ENCODE measurements at places on chromosomes 4 and X. TPM values are rescaled to one million over a fixed set of nuclear protein-coding genes. Genes with fewer than 3 reads are reported as not detected.
A peak's percentile ranks its signal among the peaks of the same experiment; 100 is the strongest.

DNA sequence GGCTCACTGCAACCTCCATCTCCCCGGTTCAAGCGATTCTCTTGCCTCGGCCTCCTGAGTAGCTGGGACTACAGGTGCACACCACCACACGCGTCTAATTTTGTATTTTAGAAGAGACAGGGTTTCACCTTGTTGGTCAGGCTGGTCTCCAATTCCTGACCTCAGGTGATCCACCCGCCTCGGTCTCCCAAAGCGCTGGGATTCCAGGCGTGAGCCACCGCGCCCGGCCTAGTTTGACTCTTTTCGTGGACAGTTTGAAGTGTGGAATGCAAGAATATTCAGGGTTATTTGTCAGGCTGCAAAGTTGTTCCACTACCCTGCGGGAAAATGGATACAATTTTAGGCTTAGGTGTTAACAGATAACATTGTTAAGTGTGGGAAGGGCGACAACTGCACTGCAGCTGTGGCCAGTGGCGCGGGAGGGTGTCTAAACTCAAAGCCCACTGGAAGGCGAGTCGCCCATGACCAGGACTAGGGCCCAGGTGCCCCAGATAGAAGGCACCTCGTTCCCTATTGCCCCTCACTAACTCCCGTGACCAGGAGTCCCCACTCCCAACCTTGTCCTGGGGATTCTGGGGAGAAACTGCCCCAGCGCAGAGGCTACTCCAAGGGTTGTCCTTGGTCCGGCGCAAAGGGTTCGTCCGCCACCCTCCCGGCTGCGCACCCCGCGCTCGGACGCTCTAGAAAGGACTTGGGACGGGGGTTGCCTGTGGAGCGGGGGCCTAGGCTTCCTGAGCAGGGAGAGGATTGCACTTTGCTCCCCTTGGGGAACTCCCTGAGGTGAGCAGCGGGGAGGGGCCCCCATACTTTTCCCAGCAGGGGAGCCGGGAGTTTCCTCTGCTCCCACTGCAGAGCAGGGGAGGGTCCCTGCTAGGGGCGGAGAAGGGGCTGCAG lies 1.1 kb upstream of the CD99 start:
- no peak for DNase-seq

DNA sequence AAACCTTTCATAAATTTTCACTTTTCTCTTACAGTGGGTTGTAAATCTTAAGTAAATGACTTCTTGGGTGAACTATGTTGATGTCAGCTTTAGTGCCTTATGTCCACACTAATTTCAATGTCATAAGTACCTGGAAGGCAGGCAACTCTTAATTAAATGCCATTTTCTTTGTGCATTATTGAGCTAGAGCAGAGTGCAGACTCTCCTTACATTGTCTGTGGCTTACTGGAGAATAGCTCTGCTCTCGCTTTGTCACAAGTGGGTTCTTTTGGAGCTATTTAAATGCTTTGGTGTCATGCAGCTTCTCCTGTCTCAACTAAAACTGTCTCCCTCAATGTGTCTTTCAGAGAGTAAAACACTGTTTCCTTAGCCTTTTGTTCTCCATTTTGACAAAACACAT lies 411.6 kb downstream of the STIM2 start:
- no peak for DNase-seq

GRCh38 chr4:187480146-187481145 lies 515.1 kb upstream of the ZFP42 start:
- peak; percentile 76 for DNase-seq

DNA sequence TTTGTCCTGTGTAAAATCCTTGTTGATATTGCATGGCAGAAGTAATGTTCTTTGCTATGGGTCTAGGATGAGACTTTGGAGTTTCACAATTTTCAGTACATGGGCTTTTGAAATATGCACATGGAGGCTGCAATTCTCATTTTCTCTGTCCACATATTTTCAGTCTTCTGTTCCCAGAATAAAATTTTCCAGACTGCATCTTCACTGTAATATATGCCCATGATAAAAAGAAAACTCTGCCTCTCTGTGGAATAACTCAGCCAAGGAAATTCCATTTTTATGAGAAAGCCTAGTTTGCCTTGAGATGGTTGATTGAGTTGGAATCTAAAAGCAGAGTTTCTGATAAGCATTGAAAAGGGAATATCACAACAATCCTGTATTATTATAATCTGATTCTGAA lies 601.4 kb upstream of the AADAT start:
- no peak for DNase-seq

DNA sequence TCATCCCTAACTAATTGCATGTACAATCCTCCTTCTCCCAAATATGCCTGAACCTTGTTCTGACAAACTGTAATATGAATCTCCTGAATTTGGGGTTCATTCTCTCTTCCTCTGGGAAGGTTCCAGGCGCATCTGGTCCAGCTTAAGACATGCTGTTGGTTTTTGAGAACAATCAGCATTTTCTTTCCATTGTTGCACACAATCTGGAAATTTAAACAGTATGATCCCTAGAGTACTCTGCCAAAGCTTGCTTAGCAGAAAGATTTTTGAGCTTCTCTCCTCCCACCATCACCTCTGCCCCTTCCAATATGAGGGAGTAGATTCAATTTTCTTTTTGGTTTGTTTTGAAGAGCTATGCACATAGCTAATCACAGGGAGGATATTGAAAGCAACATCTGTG lies 50.1 kb downstream of the SRPX start:
- no peak for DNase-seq

GRCh38 chr4:161952382-161952781 lies 211.4 kb downstream of the FSTL5 start:
- DNase-seq: no peak

DNA sequence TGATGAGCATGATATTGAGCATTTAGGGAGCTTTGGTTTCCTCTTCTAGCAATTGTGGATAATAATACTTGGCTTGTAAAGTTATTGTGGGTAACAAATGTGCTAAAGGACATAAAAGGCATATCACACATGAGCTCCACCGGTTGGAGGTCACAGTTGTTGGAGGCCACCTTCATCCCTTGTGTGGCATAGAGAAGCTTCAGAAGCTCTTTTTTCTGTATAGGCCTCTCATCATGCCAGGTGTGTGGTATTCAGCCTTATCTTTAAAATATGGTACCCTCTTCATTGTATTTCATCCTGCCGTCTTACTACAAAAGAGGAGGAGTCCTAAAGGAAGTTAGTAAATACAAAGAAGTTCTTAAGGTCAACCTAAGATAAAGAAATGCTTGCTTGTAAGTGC lies 66.4 kb downstream of the HMGB2 start:
- DNase-seq: no peak

DNA sequence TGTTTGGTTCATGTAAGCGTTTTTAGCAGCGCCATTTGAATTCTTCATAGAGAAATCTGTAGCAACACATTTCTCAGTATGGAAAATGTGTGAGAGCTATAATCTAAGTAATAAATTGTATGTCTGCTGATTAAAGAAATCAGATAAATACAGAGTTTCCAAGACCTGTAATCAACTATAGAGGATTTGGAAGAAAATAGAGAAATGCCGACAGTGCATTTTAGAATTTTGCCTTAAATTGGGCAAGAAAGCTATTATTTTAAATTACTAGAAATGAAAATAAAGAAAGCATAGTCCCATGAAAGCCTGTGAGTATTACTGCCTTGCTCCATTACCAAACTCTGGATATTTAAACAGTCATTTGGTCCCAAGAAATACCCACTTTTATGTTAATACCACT lies 2.7 kb downstream of the RUFY3 start:
- DNase-seq: no peak

GRCh38 chr4:38360201-38360600 lies 303.8 kb upstream of the KLF3 start:
- DNase-seq: no peak

- no peak for DNase-seq
Observed at GRCh38 chr4:12679217-12679616, 804.9 kb downstream of the RAB28 start.

DNA sequence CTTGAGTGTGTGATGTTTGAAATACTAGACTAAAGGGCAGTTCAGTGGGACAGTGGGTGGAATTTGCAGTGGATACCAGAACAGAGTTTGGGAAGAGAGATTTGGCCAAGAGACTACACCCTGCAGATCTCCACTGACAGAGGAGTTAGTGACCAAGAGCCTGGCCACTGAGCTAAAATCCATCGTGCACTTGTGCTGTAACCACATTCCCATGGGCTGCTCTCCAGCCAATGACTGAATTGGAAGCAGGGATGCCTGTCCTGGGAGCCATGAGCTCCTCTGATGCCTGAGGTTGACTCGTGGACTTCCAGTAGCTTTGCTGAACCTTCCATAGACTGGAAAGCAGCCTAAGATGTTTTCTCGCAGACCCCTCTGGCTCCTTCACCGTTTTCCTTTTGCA lies 296.1 kb downstream of the TRIML1 start:
- no peak for DNase-seq

- no peak for DNase-seq
Observed at GRCh38 chrX:136259543-136259942, 8.3 kb upstream of the MAP7D3 start.

- DNase-seq: no peak
Observed at GRCh38 chrX:24173115-24173847, 23.8 kb downstream of the ZFX start.

GRCh38 chrX:1661048-1661921 lies 46.4 kb downstream of the ASMT start:
- DNase-seq: no peak

DNA sequence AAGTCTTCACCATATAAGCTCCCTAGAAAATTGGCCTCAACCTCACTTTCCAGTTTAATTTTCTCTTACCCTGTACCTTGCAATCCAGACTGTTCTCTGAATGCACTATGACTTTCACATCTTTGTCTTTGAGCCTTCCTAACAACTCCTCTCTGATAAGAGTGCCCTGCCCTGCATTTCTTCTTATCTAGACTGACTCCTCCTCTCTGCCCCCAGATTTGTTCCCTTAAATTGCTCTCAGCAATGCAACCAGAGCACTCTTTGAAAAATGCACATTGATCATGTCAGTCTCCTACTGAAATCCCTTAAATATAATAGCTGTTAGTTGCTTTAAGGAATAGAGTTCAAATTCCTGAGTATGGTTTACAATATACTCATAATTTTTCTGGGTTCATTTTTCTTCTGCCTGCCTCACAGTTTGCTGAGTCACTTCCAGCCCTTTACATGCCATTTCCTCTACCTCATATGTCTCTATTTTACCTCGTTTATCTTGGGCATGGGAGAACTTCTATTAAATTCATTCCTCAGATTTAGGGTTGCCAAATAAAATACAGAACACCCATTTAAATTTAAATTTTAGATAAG lies 582.7 kb upstream of the AADAT start:
- DNase-seq: no peak

GRCh38 chrX:23662853-23663252 lies 4.4 kb upstream of the PRDX4 start:
- no peak for DNase-seq

DNA sequence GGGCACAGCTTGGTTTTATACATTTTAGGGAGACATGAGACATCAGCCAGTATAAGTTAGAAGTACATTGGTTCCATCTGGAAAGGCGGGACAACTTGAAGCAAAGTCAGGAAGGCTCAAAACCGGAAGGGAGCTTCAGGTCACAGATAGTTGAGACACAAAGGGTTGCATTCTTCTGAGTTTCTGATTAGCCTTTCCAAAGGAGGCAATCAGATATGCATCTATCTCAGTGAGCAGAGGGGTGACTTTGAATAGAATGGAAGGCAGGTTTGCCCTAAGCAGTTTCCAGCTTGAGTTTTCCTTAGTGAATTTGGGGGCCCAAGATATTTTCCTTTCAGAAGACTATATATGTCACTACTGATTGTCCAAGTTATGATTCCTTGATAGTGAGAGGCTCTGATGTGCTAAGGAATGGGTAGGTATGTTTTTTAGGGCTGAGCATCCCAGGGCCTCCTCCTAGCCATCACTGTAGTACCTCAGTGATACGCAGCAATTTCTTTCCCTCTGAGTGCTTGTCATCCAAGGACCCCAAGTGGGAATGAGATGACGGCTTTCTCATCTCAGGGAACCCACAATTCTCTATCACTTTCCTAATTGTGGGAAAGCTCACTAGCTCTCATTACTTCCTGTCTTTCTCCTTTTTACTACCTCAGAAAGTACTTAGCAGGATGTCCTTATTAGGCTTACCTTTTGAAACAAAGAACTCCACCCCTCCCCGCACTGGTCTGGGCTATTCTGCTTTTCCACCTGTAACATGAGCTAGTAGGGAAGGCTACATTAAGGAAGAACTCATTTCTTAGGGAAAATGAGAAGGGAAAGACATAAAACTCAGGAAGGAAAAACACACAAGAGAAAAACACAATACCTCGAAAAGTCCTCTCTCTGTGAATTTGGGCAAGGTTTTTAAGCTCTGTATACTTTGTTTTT lies 632.7 kb downstream of the RAPGEF2 start:
- DNase-seq: no peak

DNA sequence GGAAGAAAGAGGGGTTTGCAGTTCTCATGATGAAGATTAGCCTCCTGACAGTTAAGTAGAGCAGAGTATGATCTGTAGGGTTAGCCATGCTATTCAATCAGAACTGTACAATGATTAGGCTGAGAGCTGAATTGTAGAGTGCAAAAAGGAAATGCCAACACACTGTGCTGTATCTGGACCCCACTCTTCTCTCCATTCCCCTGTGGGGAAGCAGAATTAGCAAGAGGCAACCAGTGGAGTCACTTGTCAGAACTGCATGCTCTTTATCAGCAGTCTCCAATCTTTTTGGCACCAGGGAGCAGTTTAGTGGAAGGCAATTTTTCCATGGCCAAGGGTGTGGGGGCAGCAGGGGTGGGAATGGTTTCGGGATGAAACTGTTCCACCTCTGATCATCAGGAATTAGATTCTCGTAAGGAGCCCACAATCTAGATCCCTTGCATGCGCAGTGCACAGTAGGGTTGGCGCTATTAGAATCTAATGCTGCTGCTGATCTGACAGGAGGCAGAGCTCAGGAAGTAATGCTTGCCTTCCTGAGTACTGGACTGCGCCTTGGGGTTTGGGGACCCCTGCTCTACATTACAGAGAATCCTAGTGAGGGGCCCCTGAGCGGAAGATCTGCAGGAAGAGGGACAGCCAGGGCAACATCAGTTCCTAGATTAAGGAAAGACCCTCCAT lies 19.4 kb downstream of the TBC1D9 start:
- DNase-seq: no peak

- no peak for DNase-seq
Observed at GRCh38 chr4:159014859-159015258, 88.0 kb upstream of the RAPGEF2 start.

Gene NPFFR2
- not detected for total RNA-seq

Gene HOPX
- 9.8 TPM for total RNA-seq

Gene TLR2
- 76.8 TPM for total RNA-seq

Gene TMEM31
- not detected for total RNA-seq

Gene DNAAF6
- total RNA-seq: not detected

Gene CYLC1
- not detected for total RNA-seq

Gene CORIN
- 1.6 TPM for total RNA-seq

Gene HTN3
- total RNA-seq: not detected

Gene QRFPR
- total RNA-seq: 1.3 TPM

Gene SLC25A14
- 16.1 TPM for total RNA-seq

Gene SCML1
- total RNA-seq: 20.0 TPM

Gene FAM133A
- not detected for total RNA-seq

Gene HSFX4
- total RNA-seq: not detected

Gene GPAT3
- total RNA-seq: 5.1 TPM

Gene IBSP
- total RNA-seq: not detected
